RKO (cell line): ENCODE measurements at places on chromosomes 4 and X.

DNA sequence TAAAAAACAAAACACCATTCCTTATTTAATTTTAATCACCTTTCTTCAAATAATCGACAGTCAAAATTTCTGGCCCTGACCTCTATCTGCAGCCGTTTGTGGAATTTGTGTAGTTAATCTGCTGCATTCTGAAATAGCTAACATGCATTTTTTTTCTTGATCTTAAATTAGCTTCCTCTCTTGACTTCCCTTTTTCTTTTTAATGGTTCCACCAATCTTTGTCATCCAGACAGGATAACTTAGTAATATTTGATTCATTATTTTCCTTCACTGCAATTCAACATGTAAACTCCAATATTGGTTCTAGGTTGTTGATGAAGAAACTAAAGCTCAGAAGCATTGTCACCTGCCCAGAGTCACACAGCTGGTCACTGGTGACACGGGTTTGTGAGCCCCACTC lies 77.3 kb downstream of the ARHGAP10 start:
- DNase-seq: no peak

DNA sequence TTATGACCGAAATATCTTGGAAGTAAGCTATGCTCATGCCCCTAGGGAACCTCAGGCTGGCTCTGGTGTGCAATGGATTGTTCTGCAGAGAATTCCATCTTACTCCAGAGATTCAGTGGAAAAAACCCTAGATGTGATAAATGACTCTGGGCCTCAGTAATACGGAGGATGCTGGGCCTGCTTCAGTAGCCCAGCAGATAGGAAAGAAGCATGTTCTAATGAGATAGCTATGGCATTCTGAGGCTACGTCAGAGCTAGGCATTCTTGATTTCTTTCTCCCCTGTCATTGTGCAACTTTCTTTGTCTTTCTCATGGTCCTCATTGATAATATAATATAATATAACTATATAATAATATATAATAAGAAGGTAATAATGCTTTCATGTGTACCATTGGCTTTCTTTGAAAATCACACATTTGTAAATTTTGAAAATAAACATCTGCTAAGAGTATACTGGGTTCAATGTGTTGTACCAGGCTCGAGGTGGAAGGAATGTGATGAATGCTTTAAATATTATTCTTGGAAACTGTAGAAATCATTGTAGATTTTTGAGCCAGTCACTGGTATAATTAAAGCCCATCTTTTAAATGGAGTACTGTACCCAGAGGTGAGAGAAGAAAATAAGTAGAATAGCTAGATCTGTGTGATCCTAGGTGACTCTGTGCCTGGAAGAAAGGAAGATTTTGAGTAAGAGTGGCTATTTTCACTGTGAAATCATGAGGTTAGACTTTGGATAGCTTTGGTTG lies 152.0 kb downstream of the IL15 start:
- DNase-seq: no peak

GRCh38 chr4:38371391-38371851 lies 292.6 kb upstream of the KLF3 start:
- peak; percentile 10 for DNase-seq

GRCh38 chr4:17511509-17511949 lies 361 bp downstream of the QDPR start:
- DNase-seq: peak; percentile 55

DNA sequence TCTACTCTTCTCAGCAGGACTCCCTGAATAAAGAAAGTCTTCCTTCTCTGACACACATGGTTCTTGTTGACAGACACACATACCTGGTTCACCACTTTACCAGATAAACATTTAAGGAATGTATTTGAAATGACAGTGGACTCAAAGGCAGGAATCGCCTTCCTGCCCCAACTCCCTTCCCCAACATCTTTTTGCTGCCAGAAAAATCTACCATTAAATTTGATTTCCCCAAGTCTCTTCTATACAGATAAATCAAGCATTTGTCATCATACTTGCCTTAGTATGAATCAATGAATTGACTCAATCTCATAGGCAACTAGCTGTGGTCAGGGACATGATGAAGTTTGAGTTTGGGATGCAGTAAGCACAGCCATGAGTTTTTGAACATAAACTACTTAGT lies 23.3 kb upstream of the ANXA5 start:
- no peak for DNase-seq

DNA sequence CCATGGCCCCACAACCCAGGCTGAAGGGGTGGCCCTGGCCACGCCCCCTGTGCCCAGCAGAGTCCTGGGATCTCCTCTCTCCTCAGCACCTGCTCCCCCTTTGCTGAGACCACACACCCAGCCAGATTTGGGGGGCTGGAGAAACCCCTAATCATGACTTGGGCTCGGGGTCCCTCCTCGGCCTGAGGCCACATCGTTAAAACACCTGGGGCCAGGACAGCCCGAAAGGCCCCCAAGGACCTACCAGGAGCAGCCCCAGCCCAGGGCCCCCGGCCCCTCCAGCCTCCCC lies 116.7 kb downstream of the FAM53A start:
- no peak for DNase-seq

- DNase-seq: peak; percentile 58
Measured at GRCh38 chr4:24488399-24489164, 95.8 kb downstream of the DHX15 start.

DNA sequence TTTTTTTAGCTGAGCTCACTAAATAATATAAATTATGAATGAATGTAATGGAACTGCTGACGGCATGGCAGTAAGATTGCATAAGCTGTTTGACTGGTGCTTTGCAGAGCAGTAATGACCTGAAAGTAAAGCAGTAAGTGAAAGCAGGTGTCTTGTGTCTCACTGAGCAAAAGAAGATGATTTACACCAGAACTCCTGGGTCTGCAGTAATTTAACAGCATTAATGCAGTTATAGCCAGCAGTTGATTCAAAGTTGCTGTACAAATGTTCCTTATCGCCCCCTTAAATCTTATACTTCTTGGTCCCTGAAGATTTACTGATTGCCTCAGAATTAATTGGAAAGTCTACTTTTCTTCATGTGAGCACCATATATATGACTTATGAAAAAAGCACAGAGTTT lies 187.7 kb downstream of the DCTD start:
- DNase-seq: no peak

DNA sequence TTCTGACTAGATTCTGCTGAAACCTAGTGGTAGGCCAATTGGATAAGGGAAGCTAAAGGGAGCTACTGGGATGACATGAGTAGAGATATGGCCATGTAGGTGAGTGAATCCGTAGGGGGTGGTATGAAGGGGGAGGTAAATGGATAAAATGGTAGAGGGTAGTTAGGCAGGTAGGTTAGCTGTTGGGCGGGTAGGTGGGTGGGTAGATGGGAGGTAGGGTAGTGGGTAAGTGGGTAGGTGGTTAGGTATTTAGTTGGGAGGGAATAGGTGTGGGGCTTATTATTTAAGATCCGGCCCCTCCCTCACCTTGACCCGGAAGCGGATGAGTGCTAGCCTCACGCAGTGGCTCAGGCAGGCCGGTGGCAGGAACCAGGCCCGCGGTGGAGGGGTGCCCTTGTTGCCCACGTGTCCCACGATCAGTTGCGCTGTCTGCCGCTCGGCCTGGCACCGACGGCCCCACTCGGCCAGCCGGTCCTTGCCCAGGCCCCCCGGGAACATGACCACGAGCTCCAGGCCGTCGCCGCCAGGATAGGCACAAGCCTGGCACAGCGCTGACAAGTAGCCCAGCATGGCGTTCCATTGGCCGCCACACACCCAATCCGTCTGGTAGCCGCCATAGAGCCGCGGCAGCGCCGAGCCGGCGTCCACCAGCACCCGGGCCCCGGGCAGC lies 725 bp downstream of the FAM120C start:
- peak; percentile 71 for DNase-seq

DNA sequence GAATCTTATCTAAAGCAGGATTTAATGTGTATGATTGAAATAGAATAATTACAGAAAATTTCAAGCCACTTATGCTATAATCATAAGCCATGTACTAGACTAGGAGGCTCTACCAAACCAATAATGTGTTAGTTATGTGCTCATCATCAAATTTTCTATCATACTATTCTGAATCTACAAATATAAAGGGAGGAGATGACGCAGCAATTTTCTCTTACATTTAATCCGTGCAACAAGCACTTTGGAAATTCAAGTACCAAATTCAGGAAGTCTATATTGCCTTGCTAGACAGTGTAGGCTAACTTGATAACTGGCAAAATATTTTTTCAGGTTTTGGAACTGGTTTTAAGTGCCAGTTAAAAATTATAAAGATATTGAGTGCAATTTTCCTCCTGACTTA lies 283.5 kb downstream of the C4orf33 start:
- no peak for DNase-seq

GRCh38 chrX:35046660-35047296 lies 104.2 kb downstream of the FAM47B start:
- no peak for DNase-seq

DNA sequence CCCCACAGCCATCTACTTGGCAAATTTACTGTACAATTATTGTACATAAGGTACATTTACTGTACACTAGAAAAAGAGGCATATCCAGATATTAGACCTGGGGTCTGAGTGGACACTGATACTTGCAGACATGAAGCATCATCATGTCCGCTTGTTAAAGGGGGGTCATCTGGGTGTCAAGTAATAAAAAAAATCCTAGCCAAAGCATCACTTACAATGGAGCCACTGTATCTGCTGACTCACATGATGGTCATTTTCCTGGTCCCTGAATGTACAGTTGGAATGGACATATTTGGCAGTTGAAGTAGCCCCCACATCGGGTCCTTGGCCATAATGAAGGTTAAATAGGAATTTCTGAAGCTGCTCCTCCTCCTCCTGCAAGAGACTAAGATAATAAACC lies 228.8 kb downstream of the THOC2 start:
- DNase-seq: peak; percentile 1

DNA sequence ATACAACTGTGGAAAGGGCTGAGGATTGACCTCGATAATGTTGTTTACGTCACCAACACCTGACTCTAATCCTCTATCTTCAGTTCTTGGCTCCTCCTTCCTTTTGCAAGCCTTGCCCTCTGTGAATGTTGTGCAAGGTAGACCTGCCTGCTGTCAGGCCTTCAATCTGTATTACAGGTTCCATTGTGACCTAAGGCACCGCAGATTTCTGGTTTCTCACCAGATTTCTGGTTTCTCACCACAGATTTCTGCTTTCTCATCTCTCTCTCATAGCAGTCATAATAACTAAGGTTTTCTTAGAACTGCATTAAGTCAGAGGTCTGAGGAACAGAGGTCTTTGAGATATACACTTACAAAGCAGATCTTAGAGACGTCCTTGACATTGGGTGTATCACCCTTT lies 51.5 kb upstream of the ETNPPL start:
- no peak for DNase-seq

DNA sequence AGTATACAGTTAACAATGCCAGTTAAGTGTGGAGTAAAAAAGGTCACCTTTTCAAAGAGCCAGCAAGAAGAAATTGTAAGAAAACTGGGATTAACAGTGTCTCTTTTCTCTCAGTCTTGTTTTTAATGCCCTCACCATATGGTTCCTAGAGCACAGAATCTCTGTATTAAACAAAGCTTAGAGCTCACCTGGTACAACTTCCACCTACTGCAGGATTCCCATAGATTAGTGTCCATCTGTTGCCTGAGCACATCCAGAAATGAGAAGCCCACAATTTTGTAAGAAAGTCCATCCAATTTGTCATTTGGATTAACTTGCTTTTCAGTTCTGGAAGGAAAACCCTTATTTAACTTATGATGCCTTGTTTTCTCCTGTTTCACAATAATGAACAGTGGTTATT lies 1037.1 kb downstream of the STPG2 start:
- DNase-seq: no peak

GRCh38 chrX:154308108-154308946 lies 12.7 kb downstream of the TKTL1 start:
- peak; percentile 55 for DNase-seq

DNA sequence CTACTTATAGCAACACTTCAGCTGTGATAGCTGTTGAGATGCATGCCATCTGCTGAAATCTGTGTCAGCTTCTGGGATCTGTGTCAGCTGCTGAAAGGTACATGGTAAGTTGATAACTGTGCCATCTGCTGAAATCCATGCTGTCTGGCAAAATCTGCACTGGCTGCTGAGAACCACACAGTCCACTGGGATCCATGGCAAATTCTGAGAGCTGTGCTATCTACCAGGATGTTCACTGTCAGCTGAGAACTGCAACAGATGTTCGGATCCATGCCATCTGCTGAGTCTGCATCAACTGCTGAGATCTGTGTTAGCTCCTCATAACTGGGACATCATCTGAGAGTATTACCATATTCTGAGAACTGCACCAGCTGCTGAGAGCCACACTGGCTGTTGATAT lies 430.5 kb upstream of the POU3F4 start:
- no peak for DNase-seq

DNA sequence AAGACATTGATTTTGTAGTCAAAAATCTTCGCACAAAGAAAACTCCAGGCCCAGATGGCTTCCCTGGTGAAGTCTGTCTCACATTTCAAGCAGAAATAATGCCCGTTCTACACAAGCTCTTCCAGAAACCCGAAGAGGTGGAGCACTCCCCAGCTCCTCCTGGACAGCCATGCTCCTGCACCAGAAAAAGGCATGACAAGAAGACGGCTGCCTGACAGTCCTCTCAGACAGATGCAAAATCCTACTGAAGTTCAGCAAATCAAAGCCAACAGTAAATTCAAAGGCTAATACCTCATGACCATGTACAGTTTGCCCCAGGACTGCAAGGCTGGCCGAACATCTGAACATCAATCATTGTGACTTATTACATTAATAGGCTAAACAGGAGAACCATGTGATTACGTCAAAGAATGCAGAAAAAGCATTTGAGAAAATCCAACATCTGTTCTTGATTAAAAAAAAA lies 30.8 kb upstream of the MXD4 start:
- no peak for DNase-seq

GRCh38 chr4:145044341-145044740 lies 53.7 kb downstream of the ANAPC10 start:
- DNase-seq: no peak

- no peak for DNase-seq
Measured at GRCh38 chr4:188197566-188197965, 58.3 kb downstream of the TRIML1 start.

GRCh38 chr4:7676398-7676922 lies 241.7 kb upstream of the PSAPL1 start:
- DNase-seq: no peak

DNA sequence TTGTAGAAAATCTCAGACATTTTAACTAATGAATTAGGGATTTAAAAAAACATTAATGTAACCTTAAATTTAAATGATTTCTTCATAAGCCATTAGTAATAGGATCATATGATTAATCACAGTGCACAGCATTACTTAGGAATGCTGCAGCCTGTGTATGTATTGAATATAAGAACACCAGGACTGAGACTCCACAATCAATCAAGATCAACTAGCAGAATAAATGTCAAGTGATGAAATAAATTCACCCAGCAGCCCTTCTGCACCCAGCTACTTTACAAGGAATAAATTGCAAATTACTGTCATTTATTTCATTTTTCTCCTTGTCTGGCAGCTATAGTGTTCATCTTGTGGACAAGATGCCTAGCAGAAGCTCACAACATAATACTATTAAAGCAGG lies 46.5 kb downstream of the NEIL3 start:
- DNase-seq: no peak

- no peak for DNase-seq
Measured at GRCh38 chr4:56464581-56464980, 2.8 kb upstream of the SRP72 start.
